ACHN (cell line): ENCODE measurements at places on chromosomes 1 and 21.
A peak's percentile ranks its signal among the peaks of the same experiment; 100 is the strongest.

GRCh38 chr1:222880587-222880986, 65.7 kb downstream of the DISP1 start:
- peak; percentile 28 for DNase-seq

DNA sequence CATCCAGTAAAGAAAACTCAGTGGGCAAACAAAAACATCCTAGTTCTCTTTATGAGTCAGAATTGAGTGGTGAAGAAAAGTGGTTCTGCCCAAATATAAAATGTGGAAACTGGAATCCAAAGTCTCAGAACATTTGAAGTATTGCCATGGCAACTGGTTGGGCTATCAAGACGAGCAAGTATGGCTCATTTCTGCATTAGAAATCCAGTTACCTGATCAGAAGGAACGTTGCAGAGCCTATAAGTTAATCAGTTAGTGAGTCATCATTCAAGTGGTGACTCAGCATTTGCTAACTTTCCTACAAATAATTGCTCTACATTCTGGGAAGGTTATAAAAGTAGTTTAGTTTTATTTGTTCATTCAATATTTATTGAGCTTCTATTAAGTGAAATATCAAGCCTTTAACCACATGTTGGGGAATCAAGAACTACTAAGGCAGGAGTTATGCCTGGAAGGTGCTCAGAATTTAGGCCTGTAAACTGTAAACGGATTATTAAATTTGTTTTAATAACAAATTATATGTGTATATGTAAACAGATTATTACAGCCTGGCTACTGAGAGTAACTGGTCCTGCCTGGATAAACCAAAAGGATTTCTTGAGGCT, 104.3 kb downstream of the PAPPA2 start:
- DNase-seq: peak; percentile 34

- no peak for DNase-seq
These were observed 15.5 kb downstream of the LUZP1 start for GRCh38 chr1:23152966-23153684.

DNA sequence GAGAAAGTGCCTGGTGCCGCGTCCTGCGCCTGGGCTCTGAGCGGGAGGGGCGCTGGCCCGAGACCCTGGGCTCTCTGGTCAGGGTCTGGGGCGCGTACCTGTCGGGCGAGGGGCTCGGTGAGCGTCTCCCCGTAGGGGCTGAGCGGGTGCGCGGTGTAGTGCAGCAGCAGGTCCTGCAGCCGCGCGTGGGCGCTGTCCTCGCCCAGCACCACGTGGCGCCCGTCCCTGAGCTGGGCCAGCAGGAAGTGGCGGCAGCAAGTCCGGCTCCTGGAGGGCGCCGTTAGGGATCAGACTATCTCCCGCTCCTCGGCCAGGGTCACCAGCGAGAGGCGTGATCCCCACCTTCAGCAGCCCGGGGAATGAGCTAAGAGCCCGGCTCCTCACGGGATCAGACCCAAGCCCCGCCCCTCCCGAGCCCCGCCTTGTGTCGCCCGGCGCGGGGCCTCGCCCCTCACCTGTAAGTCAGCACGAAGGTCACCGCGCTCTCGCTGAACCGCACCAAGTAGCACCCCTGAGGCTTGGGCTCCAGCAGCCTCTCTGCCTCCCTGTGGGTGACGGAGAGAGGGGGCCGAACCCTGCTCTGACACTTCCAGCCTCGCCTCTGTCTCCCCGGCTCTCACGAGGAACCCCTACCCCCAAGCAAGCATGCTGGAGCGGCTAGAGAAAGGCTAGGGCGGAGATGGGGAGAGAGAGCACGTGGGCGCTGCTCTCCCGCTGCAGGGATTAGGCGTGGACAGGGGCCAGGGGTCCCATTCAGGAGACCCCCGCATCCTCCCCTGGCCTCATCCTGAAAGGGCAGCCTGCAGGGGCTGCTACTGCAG, 2.7 kb downstream of the SH2D2A start:
- peak; percentile 40 for DNase-seq

DNA sequence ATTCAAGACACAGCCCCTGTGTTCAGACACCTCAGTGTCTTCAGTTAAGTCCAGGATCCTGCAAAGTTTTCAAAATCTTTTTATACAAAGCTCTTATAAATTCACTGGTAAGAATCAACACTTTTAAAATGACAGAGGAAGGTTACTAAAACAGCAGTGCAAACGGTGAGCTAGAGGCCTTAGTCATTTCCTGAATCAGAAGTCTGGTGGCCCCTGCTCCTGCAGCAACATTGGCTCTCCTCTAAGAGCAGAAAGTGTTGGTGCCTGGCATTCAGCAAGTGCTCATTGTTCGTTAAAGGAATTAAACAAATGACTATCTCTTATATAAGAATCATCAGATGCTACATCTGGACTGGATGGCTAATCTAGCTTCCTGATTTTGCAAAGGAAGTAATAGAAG, 282.9 kb downstream of the PTGER3 start:
- DNase-seq: no peak

GRCh38 chr1:109626682-109627408, 7.2 kb downstream of the AMPD2 start:
- DNase-seq: no peak

DNA sequence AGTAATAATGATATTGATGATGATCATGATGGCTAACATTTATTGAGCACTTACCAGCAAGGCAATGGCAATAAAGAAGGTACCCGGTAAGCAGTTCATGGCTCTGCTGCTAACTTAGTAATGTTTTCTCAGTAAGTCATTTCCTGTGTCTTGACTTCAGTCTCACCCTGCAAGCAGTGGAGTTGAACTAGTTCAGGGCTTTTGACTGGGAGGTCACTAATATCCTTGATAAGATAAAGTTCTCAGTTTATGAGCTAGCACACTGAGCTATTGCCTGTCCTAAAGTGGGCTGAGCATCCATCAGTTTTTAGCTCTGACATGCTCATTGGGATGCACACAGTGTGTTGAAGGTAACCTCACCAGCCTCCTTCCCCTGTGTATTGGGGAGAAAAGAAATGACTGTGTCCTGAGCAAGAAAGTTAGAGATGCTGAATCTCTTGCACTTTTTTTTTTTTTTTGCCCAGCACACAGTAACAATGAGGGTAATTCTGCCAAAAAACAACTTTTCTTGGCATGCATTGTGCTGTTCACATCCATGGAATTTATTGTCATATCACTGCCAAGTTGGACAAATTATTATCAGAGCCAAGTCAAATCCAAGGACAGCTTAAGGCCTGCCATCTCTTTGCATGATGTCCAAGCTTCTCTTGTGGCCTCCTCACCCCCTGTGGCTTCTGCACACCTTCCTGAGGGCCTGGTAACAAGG, 55.5 kb upstream of the GADD45A start:
- no peak for DNase-seq

DNA sequence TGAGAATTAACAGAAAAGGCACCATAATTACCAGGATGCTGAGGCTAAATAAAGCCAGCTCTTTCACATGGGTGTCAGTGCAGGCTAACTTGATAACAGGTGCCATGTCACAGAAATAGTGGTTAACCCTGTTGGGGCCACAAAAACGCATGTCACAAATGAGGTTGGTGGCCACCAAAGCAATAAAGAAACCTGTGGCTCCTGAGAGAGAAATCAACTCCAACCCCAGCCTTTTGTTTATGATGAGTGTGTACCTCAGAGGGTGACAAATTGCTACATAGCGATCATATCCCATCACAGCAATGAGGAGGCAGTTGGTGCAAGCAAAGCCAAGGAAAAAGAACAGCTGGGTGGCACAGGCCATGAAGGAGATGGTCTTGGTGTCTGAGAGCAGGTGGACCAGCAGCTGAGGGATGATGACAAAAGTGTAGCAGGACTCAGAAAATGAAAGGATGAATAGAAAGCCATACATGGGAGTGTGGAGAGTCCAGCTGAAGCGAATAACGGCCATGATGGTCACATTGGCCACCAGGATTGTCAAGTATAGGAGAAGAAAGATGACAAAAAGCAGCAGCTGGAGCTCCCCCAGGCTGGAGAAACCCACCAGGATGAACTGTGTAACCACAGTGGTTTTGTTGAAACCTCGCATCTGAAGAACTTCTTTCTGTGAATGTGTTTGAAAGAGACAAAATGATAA, at the start of gene OR10T2:
Gene OR10T2, minus strand, starts transcription at position 649 of the 697 bp plus-strand sequence. Its CDS starts 0 bp downstream, at position 649.
- no peak for DNase-seq

- DNase-seq: no peak
These were observed 22.7 kb downstream of the C21orf91 start for GRCh38 chr21:17796503-17796902.

DNA sequence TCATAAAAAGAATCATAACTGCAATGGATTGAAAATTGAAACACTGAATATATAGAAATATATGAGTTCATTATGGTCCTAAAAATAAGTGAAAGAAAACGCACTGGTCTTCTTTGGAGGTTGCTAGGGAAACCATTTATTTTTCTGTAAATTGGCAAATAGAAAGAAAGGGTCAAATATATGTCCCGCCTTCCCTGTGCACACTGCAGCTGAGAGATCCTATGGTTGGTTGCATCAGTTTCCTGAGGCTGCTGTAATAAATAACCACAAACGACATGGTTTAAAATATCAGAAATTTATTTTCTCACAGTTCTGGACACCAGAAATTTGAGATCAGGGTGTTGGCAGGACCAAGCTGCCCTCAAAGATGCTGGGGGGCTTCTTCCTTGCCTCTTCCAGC, 35.0 kb downstream of the CA6 start:
- DNase-seq: no peak

GRCh38 chr1:156386949-156387869, 18.2 kb downstream of the RHBG start:
- no peak for DNase-seq

GRCh38 chr1:57066980-57067610, 101.3 kb upstream of the C8B start:
- no peak for DNase-seq

DNA sequence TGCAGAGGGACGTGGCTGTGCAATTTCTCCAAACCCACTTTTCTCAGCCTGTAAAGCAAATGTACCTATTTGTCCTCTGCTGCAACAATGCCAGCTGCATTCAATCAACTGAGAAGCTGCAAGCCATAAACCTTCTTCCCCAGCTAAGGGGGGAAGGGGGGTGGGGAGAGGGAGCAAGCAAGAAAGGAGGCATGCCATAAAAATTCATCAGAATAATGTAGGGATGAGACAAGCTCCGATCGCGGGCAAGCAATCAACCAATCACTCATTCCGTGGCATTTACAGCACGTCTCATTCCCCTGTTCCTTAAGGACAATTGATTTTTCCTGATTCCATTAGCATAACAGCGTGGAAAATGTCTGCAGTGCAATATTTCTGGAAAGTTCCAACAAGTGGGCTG, 144.8 kb downstream of the DMRTA2 start:
- DNase-seq: no peak

DNA sequence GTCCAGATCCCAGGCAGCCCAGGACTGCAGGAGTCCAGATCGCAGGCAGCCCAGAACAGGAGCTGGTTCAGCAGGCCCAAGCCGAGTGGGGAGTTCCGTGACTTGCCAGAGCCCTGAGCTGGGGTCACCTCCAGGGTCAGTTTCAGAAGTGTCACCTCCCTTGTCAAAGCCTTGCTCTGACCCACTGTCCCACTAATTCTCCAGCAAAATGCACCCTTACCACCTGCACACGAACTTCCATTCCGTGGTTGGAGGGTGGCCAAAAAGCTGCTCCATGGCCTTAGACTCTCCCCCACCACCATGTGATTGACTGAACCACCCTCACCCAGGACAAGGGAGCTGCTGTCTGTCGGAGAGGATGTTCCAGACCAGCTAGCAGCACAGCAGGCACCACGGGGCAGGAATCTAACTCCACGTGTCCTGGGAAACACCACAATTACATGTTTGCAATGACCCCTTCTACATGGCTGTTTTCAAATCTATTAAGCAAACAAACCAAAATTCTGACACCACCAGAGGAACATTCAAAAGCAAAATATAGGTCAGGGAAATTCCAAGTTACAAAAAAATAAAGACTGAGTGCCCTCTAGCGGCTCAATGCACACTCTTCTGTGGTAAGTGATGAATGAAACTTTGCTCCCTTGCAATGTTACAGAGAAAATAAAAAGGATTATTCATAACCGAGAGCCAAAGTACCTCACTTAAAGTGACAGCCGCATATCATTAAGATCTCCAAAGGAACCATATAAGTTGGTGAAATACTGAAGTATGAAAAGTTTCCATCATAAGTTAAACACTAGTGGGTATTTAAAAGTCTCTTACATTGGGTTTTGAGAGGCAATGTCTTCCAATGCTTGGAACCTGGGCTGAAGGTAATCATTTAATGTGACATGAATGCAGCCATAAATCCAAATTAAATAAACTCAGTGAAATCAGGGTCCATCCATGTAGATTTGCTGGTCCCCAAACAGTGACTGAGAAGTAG, 76.3 kb downstream of the NPHP4 start:
- DNase-seq: peak; percentile 23

- no peak for DNase-seq
These were observed 90.2 kb downstream of the SPSB1 start for GRCh38 chr1:9382643-9383491.

- peak; percentile 68 for DNase-seq
These were observed 41.5 kb downstream of the IGSF21 start for GRCh38 chr1:18149027-18149641.

GRCh38 chr1:6427441-6428390, 3.1 kb downstream of the ESPN start:
- no peak for DNase-seq

DNA sequence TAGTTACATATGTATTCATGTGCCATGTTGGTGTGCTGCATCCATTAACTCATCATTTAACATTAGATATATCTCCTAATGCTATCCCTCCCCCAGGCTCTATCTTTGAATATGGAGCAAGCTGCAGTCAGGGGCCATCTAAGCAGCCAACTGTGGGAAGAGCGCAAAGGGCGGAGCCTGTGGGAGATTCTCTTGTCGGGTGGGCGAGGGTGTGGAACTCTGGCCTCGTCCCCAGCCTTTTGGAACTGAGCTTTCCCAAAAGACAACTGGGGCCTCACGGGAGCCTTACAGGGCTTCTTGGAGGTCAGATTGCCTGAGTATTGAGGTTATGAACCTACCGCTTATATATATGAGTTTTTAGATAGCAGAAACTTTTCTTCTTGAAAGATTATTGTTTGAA, 117.2 kb downstream of the HHAT start:
- DNase-seq: peak; percentile 38

GRCh38 chr1:59199719-59200376, 97.0 kb upstream of the FGGY start:
- no peak for DNase-seq

- no peak for DNase-seq
These were observed 60.6 kb downstream of the MYOM3 start for GRCh38 chr1:24051206-24051945.

GRCh38 chr1:214902636-214903320, 179.8 kb upstream of the KCNK2 start:
- peak; percentile 9 for DNase-seq

GRCh38 chr21:37407719-37408420, 41.3 kb downstream of the DYRK1A start:
- DNase-seq: no peak

GRCh38 chr1:242870966-242871365, 346.5 kb upstream of the PLD5 start:
- no peak for DNase-seq
